Central memory CD4-positive, alpha-beta T cell (primary cell): ENCODE measurements at places on chromosomes 1 and 21.

GRCh38 chr21:40837456-40837855, 9.5 kb downstream of the DSCAM start:
- DNase-seq: no peak

DNA sequence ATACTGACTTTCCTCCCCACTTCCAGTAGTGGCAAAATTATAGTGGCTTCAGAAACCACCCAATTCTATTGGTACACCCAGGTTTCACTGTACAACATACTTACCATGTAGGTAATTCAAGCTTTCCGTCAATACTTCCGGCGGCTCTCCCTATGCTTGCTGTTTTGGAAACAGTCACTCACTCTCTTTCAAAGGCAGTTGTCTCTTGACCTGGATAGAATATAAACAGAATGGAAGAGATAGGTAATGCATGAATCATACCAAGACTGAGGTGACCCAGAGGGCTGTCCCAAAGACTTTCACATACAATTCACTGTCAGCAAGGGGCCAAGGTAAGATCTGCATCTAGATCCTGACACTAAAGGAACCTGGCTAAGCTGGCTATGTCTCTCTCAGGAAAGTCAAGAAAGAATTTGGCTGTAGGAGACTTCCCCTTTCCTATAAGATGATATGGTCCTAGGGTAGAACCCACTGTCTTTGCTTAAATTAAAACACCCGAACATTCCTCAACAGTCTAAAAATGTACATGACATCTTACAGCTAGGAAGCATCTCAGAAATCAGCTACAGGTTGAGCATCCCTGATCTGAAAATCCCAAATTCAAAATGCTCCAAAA, 59.6 kb downstream of the LUZP1 start:
- DNase-seq: no peak

DNA sequence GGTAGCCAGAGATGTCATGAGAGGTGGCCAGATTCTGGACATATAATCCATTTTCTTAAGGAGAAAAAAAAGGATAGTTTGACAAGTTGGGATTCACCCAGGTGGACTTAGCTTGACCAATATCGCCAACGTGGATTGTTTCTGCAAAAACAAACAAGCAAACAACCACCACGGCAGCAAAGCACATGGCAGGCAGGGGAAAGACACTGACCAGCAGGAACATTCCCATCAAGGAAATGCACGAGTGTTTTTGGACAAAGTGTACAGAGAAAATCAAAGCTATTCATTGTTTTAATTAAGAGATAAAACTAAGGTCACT, 9.1 kb upstream of the PLA2G2C start:
- no peak for DNase-seq

- DNase-seq: no peak
These were observed 2.1 kb upstream of the YIPF1 start for GRCh38 chr1:53891678-53892077.

DNA sequence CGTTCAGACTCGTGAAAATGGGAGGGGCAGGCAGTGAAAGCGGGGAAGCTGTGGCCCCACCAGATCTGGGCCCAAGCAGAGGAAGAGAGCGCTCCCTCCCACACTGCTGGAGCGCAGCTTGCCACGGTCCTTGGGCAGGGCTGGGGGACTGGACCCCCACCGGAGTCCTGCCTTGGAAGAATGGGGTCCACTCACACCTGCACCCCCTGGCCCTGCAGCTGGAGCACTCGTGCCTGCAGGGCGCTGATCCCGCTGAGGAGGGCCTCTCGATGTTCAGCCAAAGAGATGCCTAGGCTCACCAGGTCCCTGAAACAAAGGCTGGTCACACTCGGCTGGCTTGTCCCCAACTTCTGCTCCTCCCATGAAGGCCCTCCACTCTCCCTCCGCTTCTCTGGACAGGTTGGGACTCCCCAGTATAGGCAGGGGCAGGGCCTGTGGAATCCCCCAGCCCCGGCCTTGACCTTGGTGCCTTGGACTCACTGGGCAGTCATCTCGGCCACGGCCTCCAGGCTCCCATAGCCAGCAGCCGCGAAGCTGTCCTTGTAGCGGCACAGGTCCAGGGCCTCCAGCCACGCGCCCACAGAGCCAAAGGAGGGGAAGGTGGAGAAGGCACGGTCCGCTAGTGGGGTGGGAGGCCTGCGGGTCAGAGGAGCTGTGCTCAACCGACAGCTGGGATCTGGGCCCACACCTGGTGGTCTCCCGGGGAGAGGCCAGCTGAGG, 26.0 kb downstream of the CDCA8 start:
- DNase-seq: no peak

DNA sequence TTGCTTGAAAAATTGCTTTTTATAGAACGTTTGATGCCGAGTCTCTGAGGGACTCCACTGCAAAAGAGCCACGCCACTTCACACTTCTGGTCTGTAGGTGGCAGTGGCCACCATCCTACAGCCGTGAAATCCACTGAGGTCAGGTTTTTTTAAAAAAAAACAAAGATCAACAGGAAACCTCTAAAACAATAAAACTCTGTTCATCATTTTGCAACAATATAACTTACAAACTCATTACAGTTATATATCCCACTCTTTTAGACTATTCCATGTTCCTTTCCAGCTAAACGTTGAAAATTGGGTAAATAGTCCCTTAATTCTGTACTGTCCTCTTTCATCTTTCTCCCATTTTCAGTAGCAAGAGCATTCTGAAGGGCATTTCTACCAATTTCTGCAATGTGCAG, 64.6 kb upstream of the FMN2 start:
- DNase-seq: no peak

DNA sequence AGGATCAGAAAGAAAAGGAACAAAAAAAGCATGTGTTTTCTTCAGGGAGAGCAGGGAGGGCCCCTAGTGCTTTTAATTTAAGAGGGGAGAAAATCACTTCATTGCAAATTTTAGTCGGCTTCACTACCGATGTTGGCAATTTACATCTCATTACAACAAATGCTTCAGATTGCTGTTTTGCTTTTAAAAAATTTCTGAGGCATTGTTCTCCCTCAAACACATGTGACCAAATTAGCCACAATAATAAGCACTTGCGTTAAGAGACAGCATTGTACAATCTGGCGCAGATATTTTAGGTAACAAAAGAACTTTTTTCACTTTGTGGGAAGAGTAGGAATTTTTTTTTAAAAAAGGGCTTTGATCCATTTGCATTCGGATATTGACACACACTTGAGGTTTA, 29.8 kb downstream of the BEND5 start:
- DNase-seq: no peak

DNA sequence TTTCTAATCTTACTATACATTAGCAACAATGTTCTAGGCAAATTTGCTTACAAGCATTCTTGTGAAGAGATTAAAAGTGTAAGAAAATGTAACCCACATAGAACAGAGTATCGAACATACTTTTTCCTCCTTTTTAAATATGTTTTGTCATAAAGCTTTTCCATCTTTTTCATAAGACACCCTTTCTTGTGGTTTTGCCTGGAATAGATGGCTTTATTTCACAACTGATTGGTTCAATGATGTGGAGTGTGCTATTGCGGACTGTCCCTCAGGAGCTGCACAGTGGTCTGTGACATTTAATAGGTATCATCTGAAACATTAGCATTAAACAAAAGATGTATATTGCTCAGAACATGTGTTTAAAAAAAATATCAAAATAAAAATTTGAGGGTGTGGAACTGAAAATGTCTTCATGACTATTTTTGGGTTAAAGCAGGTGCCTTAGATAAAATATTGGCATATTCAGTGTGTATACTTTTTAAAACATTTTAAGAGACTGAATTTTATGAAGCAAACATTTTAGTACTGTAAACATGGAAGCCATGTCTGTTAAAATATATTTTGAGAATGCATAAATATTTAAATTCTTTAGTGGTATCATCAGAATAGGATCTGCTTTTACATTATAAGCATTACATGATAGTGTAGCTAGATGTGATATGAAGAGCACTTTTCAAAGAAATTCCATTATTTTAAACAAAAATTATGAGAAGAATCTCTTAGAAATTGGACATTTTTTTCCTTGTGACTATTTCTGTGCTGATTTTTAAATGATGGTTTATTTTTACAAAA, 48.3 kb upstream of the C1orf146 start:
- DNase-seq: no peak

DNA sequence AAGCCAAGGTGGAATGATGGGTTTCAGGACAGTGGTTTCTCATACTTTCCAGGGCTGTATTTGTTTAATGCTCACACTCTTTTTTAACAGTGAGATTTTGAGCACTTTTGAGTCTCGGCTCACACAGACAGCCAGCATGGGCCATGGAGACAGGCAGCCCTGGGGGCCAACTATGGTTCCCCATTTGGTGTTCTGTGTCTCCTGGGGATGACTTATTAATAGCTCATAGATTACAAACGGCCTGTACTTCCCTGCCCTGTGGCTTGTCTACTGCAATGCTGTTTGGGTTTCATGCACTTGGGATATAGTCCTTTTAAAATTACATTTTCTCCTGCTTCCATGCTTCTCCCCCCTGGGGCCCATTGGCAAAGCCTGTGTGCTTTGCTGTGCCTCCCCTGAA, 178.3 kb downstream of the KCNJ6 start:
- no peak for DNase-seq

- no peak for DNase-seq
These were observed 48.5 kb upstream of the ACOT11 start for GRCh38 chr1:54499360-54500106.

- no peak for DNase-seq
These were observed 6.8 kb downstream of the AKIRIN1 start for GRCh38 chr1:38997901-38998190.

DNA sequence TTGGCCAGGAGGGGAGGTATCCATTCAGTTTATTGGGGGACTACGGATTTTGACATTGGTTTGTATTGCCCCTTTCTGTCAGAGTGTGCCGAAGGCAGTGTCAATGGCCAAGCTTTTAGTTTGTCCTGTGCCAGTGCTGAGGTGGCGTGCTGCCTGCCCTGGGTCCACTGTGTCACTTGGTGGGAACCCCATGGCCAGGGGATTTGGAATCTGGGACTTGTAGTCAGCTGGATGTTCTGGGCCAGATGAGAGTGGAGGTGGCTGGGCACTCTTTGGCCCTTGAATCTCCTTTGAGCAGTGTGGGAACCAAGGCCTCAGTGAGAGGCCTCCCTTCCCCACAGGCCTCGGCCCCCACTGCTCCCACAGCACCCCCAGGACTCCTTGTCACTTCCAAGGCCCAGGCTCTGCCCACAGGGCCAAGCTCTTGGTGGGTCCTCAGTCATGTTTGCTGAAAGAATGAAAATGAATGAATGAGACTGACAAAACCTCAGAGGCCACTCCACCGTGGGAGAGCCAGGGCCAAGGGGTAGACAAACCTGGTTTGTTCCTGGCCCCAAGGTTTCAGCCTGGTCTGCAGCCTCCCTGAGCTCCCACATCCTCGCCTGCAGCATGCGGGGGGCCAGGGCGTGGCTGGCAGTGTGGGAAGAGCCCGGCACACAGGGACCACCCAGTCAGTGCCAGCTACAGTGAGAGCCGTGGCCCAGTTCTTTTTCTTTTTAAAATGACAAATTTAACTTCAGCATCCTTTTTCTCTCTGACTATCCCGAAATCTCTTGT, 412.2 kb downstream of the MATN1 start:
- DNase-seq: no peak

GRCh38 chr1:3518256-3518655, 63.8 kb downstream of the ARHGEF16 start:
- no peak for DNase-seq

DNA sequence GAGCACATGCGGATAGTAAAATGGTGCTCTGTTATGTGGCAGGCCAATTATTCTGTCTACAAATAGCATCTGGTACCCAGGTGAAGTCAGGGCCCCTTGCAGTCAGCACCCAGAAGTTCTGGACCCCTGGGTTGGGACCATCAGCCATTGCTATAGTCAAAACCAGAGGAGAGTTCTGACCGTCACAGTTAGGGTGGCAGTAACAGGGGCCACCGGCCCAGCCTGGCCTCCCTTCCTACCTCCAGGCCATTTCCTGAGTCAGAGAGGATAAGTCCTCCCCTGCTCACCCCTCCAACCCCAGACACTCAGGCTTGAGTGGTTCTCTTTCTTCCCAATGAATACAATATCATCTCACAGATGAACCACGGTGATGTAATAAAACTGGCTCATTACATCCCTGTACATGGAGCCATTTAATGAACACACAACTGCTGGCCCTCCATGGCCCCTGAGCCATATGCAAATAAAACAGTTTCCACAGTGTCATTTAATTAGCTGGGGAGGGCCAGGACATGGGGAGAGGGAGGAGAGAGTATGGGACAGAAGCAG, 673.6 kb downstream of the MATN1 start:
- no peak for DNase-seq

GRCh38 chr1:163747855-163748254, 426.1 kb downstream of the NUF2 start:
- DNase-seq: no peak

- no peak for DNase-seq
These were observed 13.0 kb downstream of the MRAP start for GRCh38 chr21:32311621-32312020.

GRCh38 chr1:185244015-185244747, 72.9 kb downstream of the IVNS1ABP start:
- no peak for DNase-seq

GRCh38 chr1:150165622-150166612, 16.2 kb downstream of the PLEKHO1 start:
- DNase-seq: peak; percentile 30

DNA sequence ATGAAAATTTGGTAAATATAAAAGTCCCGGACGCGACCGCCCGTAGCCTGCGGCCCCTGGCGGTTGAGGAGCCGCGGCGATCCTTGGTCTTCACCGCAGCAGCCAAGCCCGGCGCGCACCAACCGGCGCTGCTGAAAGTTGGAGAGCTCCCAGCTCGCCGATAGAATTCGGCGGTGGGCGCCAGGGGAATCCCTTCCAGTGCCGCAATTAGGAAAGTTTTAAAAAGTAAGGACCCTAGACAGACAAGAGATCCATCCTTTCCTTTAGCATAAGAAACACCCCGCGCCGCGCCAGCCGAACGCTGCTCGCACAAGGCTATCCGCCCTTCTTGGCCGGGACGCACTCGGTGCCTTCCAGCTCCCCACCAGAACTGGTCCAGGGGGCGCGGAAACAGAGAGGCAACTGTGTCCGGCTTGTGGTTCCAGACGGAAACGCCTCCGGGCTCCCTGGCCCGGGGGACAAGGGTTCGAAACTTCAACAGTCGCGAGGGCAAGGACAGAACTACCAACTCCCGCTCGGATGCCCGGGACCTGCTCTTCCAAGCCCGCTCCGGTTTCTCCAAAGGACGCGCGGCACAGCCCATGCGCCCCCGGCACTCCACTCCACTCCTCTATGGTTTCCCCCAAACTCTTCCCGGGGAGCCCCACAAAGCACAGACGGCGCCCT, 1.7 kb downstream of the FAM78B start:
- no peak for DNase-seq

GRCh38 chr1:22122273-22123070, 20.4 kb downstream of the WNT4 start:
- no peak for DNase-seq

GRCh38 chr21:44428281-44428960, 26.9 kb upstream of the LRRC3 start:
- DNase-seq: peak; percentile 60

- DNase-seq: no peak
These were observed 11.2 kb downstream of the CASQ2 start for GRCh38 chr1:115757326-115757725.

DNA sequence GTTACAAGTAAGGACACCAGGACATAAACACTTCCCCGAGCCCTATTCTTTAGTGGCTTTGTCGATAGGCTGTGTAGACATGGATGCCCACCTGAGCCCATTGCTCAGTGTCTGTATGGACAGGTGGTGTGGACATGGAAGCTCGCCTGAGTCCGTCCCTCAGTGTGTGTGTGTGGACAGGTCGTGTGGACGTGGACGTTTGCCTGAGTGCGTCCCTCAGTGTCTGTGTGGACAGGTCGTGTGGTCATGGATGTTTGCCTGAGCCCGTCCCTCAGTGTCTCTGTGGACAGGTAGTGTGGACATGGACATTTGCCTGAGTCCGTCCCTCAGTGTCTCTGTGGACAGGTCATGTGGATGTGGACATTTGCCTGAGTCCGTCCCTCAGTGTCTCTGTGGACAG, 38.7 kb upstream of the COL6A2 start:
- no peak for DNase-seq
